ENCODE measurements at places on chromosomes 7 and 10.

GRCh38 chr10:75245354-75246250 is 9.8 kb upstream of the COMTD1 start:
- DNase-seq = no peak

DNA sequence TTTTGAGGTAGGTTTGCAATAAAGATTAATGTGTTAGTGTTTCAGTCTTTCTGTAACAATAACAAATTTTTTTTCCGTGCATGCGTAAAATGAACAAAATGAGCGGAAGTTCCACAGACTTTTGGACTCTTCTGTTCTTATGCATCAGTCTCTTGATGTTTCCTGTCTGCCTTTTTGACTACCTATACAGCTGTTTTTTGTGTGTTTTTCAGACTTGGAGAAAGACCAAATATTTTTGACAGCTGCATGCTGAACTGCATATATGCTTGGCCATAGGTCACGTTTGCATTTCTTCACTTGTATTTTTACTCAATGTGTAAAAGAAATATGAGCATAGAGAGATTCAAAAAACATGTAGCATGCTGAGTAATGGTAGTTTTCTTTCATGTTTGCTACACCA is 119.3 kb downstream of the BBS9 start:
- no peak for DNase-seq

DNA sequence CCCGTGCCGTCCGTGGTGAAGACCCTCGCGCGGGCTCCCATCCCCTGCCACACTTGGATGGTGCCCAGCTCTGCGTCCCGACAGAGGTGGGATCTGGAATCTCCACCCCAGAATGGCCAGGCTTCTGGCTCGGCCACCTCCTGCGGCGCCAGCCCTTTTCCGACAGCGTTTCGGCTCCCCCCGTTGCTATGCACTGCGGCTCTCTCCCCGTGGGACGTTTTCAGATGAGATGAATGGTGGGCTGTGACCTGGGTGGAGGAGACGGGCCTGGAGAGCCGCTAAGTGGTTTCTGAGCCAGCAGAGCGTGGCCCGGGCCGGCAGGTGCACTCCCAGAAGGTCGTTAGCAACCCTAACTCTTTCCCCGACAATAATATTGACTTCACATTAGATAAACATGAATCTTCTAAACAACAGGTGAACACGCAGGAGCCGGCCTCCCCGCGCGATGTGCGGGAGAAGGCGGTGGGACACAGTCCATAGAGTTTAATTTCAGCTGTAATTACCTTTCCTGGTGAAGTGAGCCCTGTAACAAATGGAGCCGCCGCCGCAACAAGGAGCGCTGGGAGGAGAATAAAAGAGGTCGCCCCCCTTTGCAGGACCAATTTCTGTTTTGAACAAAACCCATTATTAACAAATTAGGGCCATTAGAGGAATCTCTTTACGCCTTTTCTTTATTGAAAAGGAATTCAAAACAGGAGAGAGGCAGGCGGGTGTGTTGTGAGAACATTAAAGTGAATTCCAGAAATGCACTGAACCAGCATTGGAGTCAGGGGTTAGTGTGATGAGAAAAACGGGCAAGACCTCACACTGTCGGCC is 294.3 kb upstream of the PFKP start:
- DNase-seq = no peak

DNA sequence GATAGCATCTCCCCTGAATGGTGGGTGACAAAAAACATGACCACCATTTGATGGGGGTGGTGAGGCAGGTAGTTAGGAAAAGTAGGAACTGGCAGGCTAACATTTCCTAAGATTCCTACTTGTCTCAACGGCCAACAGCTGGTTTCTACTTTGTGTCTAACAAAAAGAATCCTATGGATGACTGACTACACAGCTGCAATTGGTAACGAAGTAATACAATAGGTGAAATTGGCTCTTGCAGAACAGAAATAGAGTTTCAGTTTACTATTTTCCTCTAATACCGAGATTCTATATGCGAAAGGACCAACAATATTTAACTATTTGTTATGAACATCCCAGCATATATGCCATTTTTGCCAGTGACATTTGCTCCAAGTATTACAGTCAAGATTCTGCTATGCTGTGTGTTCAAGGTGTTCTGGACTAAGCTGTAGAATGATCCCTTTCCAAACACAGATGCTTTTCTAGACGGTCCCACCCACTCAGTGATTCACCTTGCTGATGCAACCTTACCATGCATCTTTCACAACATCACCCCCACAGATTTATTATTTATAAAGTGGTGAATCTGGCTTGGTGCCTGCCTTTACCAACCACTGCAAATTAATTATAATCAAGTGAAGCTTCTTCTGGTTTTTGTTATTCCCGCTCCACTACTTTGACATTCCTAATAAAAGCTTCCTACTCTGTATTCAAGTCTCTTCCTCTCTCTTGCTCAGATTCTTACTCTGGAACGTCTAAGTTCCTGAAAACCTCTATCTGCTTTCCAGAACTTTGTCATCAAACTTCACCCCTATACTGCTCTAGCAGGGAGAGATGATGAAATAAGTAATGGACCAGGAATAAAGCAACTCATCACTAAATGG is 16.8 kb downstream of the BBIP1 start:
- DNase-seq = no peak

DNA sequence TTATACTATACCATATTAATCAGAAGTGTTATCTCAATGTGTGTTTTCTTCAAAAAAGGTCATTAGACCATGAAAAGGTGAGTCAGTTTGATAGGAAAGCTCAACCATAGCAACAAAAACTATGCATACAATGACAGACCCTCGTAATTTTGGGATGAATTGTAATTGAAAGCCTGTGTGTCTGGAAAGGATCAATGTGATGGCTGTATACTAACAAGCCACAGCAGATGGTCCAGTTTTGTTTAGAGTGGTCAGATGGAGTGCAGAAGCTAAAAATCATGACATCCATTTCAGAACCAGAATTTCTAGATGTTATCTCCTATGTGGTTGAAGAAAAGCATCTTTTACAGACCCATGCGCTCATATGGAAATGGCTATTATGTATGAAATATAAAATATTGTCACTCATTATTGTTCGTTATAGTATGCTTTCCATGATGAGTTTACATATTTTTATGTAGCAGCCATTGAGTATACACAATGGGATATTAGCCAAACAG is 88.3 kb upstream of the CNTNAP2 start:
- DNase-seq = no peak

DNA sequence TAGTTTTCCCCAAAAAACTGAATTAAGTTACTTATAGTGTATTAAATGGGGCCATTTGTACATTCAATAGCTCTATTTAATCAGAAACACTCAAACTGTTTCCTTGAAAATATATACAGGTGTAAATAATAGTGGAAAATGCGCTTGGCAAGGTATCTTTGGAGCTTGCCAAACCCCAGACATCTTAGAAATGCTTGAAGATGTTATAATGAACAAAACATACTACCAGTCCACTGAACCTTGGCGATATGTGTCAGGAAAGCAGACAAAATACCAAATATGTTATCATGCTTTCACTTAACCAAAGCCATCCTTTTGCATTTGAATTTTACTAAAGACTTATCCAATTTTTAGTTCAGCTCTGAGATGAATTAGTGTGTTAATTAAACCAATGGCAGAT is 352.7 kb upstream of the SEMA3A start:
- no peak for DNase-seq

DNA sequence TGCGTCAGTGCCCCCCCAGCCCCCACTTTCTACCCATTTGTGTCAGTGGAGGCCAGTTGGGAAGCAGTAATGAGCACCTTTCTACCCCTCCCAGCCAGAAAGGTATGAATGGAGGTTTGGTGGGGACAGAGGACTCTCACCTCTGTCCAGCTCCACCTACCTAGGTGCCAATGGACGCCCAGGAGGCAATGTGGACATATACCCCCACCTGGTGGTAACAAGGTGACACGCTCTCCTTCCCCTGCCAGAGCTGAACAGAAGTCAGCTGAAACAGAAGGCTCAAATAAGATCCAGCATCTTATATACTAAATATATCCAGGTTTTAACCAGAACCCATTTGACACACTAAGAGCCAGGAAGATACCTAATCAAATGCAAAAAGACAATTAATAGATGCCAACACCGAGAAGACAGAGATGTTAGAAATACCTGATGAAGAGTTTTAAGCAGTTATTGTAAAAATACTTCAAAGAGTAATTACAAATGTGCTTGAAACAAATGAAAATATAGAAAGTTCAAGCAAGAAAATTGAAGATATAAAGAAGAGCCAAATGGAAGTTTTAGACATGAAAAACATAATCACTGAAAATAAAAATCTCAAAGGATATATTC is 18.4 kb upstream of the SORCS3 start:
- no peak for DNase-seq

- no peak for DNase-seq
Observed at GRCh38 chr7:150958062-150958552, 20.0 kb downstream of the KCNH2 start.

DNA sequence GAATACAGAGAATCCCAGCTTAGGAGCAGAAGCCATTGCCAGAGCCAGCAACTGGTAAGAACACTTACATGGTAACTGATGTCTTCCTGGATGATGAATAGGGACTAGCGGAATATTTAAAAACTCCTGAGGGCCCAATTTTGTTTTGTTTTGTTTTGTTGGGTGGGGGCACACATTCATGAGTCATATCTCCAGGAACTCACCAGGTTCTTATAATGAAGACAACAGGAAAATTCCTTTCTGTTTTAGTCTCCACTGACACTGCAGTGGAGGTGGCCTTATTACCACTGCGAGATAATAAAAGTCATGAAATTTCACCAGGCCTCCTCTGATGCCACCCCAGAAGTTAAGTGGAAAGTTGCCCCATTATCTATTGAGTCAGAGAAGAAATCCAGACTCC is 6.6 kb upstream of the CUZD1 start:
- no peak for DNase-seq

- DNase-seq = no peak
Observed at GRCh38 chr7:107210400-107210799, 41.6 kb downstream of the HBP1 start.

- DNase-seq = no peak
Observed at GRCh38 chr7:85224171-85224570, 37.3 kb upstream of the SEMA3D start.

- no peak for DNase-seq
Observed at GRCh38 chr7:117892821-117893220, 19.6 kb upstream of the CTTNBP2 start.

DNA sequence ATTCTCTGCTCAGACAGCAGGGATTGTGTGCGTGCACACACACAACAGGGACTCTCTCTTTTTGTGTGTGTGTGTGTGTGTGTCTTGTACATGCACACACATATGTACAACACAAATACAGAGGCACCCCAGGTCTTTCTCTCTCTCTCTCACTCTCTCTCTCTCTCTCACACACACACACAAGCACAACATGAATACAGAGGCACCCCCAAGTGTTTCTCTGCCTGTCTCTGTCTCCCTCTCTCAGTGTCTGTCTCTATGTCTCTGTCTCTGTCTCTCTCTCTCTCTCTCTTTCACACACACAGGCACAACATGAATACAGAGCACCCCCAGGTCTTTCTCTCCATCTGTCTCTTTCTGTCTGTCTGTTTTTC is 746 bp downstream of the NPFFR1 start:
- DNase-seq = no peak

GRCh38 chr10:49379596-49380410 is 16.1 kb downstream of the DRGX start:
- peak; percentile 39 for DNase-seq

All from ecto neural progenitor cell (in vitro differentiated cells).